Testis (tissue), 5 donors: ENCODE measurements at places on chromosomes 3 and 15. TPM values are rescaled to one million over a fixed set of nuclear protein-coding genes. Genes with fewer than 3 reads are reported as not detected.

SMCO1 gene
- total RNA-seq, result 0.25 TPM

CCR9 gene
- total RNA-seq, result not detected

RPL22L1 gene
- total RNA-seq, result 28.4 TPM

C2CD4B gene
- total RNA-seq, result 2.7 TPM

ABHD2 gene
- total RNA-seq, result 82.5 TPM

FAM107A gene
- 17.8 TPM for total RNA-seq

KCNH8 gene
- total RNA-seq, result 8.9 TPM

FGF12 gene
- total RNA-seq, result 3.0 TPM

GOLGA6A gene
- total RNA-seq, result 42.4 TPM

COL8A1 gene
- 1.3 TPM for total RNA-seq

TMC3 gene
- total RNA-seq, result 0.16 TPM

GOLGA6L7 gene
- 13.6 TPM for total RNA-seq

MESP2 gene
- total RNA-seq, result 2.9 TPM

AGBL1 gene
- total RNA-seq, result 0.37 TPM

C3orf22 gene
- 33.0 TPM for total RNA-seq

MUC4 gene
- 4.0 TPM for total RNA-seq

UBE2E2 gene
- total RNA-seq, result 48.7 TPM
